ENCODE measurements at places on chromosomes 5 and 9.
A peak's percentile ranks its signal among the peaks of the same experiment; 100 is the strongest.

DNA sequence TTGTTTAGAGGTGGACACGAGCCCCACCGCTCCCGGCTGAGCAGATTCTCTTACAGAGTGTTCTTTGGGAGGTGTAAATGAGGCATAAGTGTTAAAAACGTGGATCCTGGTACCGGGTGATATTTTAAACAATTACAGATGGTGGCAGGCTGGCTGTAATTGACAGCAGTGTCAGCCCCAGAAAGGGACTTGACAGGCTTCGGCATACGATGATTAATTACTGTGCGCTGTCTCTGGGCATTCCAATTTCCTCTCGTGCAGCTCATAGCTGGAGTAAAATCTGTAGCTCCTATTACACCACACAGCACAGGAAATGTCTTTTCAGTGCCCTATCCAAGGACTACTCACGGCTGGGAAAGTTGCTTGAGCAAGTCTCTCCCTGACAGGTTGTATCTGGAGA, 305.4 kb upstream of the IRX2 start:
- no peak for DNase-seq

- DNase-seq: peak; percentile 3
Measured at GRCh38 chr5:178869577-178869976, 9.8 kb downstream of the ZNF354B start.

DNA sequence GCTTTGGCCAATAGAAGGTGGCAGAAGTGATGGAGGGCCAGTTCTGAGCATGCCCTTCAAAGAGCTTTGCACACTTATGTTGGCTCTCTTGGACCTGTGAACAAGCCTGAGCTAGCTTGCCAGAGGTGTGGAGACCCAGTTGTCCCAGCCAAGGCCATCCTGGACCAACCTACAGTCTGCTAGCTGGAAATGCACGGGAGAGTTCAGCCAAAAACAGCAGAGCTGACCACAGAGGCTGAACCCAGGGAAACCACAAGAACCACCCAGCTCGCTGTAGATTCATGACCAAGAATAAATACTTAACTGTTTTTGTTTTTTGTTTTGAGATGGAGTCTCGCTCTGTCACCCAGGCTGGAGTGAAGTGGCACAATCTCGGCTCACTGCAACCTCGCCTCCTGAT, 65.4 kb upstream of the HAND1 start:
- no peak for DNase-seq

DNA sequence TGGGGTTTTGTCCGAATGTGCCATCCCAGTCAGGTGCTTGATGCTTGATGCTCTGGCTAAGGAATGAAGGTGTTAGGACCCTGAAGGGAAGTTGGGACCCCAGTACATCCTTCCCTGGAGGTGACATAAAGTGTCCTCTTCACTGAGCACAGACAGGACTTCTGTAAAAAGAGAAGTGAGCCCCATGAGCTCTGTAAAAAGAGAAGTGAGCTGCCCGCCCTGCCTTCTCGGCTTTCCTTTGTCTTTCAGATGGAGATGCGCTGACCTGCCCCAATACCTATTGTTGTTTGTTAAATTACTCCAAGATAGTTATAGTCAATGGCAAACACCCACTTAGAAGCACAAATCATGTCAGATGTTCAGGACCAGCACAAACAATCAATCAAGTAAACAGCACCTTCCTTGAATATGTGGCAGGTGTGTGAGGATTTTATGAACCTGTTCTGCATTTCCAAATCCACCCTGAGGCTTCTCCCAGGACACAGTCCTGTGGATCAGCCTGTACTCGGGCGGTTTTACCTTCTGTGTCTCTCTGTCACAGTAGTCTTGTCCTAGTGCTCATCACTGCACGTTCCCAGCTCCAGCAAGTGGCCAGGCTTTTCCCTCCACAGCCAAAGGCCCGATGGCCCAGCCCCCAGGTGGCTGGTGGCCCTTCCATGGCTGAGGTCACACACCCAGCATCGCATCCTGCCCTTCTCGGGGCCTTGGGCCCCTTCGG, 191.4 kb downstream of the MTRR start:
- DNase-seq: no peak

- no peak for DNase-seq
Measured at GRCh38 chr5:172876578-172876977, 42.5 kb downstream of the ERGIC1 start.

GRCh38 chr5:19322716-19323485, 665.1 kb downstream of the CDH18 start:
- DNase-seq: peak; percentile 21

GRCh38 chr9:29285818-29286217, 1712.5 kb upstream of the C9orf72 start:
- DNase-seq: peak; percentile 27

GRCh38 chr9:130825351-130825651, 9.8 kb upstream of the ABL1 start:
- no peak for DNase-seq

DNA sequence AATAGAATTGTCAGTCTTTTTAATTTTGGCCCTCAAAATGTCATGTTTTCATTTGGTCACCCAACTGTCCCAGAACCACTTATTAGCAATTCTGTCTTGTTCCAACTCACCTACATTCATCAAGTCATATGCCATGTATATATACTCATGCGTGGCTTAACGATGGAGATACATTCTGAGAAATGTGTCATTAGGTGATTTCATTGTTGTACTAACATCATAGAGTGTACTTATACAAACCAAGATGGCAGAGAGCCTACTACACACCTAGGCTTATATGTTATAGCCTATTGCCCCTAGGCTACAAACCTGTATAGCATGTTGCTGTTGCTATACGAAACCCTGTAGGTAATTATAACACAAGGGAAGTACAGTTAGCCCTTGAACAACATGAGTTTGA, 36.6 kb downstream of the RNF38 start:
- no peak for DNase-seq

DNA sequence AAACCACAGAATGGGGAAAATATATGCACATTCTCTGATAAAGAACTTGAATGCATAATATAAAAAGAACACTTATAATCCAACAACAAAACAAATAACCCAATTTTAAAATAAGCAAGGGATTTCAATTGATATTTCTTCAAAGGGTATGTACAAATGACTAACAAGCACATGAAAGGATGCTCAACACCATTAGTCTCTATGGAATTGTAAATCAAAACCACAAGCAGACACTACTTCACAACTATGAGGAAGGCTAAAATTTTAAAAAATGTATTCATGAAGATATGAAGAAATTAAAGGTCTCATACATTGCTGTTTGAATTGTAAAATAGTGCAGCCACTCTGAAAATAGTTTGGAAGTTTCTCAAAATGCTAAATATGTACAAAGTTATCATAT, 78.9 kb upstream of the GAS1 start:
- DNase-seq: no peak

GRCh38 chr5:108251350-108251749, 130.5 kb downstream of the FBXL17 start:
- no peak for DNase-seq

- no peak for DNase-seq
Measured at GRCh38 chr9:1331546-1332038, 281.4 kb downstream of the DMRT2 start.

- DNase-seq: peak; percentile 58
Measured at GRCh38 chr9:121700165-121700831, 48.9 kb downstream of the DAB2IP start.

DNA sequence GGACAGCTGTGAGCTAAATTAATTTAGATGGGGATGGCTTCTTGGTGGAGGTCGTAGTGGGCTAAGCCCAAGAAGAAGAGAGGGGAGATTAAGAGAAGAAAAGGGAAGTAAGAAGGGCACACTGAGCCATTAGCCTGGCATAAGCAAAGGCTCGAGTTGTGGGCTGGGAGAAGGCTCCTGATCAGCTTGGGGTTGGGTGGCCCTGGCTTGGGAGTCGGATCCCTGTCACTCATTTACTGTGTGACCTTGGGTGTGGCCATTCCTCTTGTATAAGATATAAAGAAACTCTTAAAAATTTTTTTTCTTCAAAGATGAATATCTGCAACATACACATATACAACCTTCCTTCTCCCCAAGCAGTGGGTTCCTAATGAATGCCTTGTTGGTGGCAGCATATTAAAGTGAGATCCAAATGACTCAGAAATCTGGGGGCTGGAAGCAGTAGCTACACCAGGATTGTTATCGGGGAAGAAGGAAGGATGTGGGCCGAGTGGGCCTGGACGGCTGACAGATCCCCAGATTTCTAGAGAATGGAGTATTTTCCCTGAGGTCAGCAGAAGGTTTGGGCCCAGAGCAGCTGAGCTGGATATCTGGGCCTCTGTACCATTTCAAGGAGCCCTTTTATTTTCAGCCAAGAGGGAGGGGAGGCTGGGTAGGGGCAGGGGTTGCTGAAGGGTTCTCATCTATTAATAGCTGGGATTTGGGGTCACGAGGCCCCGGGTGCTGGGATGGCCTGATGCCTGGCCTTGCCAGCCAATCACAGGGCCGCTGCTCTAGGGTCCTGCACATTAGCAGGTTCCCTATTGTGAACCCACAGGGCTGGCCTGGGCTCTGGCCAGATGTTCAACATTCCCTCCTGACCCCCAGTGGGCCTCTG, 52.1 kb downstream of the PPARGC1B start:
- DNase-seq: no peak

DNA sequence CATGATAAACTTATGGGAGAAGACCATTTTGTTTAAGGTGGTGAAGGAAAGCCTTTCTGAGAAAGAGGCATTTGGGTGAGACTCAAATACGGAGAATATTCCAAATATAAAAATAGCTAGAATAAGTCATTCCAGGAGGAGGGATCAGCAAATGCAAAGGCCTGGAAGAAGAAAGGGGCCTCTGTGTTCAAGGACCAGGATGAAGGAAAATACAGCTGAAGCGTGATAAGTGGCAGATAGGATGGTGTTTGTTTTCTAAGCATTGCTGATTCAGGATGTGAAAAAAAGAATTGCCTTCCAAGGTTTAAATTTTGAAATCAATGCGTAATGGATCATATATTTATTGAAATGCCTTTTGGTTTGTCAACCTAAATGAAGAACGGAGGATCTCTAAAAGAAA, 59.4 kb upstream of the CAST start:
- no peak for DNase-seq

DNA sequence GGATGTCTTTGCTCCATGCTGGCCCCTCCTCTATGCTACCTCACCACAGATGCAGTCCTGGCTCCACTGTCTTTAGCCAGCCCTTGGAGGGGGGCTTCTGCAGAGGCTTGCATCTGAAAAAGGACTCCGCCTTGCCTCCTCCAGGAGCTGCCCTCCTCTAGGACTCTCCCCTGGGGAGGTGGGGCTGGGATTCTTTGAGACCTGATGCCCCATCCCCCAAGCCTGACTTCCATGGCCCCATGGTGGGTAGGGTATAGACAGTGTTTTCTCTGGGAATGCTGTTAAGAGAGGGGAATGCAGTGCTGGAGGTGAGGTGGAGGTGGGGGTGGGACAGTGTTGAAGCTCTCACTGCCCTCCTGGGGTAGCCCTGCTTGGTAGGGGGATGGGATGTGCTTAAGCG, 14.3 kb downstream of the JADE2 start:
- DNase-seq: no peak

GRCh38 chr9:109779711-109780452, at the start of gene PALM2AKAP2:
PALM2AKAP2 (plus strand) TSS chr9:109780198; CDS start chr9:109780489, 291 bp downstream.
- peak; percentile 76 for DNase-seq

- DNase-seq: peak; percentile 79
Measured at GRCh38 chr9:98962181-98962560, 18.5 kb downstream of the COL15A1 start.

DNA sequence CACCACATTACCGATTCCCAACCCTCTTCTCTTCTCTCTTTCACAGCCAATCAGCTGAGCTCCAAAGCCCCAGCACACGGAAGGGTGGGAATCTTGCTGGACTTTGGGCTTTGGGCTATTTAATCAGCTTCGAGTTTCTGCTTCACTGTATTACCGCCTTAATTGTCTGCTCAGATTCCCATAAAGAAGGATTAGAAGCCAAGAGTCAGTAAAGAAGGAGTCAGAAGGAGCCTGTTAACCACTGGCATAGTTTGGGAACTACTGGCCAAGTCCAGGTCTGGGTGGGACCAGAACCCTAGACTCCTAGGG, 4.4 kb downstream of the SPRY4 start:
- peak; percentile 21 for DNase-seq

DNA sequence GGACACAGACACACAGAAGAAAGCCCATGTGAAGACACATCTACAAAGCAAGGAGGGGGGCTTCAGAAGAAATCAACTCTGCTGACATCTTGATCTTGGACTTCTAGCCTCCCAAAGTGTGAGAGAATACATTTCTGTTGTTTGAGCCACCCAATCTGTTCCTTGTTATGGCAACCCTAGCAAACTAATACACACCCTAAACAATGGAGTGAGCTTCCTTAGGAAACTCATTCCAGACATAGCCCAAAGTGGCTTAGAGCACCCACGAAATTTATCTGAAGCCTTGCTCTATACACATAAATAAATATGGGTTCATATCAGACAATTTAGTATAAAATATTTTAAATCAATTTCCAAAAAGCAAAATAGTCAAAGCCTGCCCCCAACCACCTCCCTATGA, 7.6 kb upstream of the TBC1D2 start:
- DNase-seq: no peak

- DNase-seq: no peak
Measured at GRCh38 chr5:56229111-56229510, 4.0 kb downstream of the ANKRD55 start.

DNA sequence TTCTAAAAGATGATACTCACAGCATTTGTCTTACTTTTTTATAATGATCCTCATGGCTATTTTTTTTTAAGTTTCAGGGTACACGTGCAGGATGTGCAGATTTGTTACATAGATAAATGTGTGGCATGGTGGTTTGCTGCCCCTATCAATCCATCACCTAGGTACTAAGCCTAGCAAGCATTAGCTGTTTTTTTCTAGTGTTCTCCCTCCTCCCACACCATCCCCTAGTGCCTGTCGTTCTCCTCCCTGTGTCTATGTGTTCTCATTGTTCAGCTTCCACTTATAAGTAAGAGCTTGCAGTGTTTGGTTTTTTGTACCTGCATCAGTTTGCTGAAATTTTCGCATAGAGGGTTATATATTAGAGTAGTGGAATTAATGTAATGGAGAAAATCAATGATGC, 189.1 kb upstream of the CDH12 start:
- DNase-seq: no peak

DNA sequence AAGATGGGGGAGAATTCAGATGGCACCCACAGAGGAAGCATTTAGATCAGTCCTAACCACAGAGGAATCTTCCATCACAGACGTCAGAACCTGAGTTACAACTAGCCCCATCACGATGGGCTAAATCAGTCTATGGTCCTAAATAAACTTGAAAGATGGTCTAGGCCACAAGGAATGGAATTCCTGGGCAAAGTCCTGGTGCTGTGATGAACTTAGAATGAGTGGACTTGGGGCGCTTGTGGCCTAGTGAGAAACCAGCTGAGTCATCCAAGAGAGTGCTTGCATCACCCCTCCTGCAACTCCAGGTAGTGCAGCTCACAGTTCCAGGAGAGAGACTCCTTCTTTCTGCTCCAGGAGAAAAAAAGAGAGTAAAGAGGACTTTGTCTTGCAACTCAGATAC, 722.9 kb upstream of the RGMB start:
- DNase-seq: peak; percentile 56

DNA sequence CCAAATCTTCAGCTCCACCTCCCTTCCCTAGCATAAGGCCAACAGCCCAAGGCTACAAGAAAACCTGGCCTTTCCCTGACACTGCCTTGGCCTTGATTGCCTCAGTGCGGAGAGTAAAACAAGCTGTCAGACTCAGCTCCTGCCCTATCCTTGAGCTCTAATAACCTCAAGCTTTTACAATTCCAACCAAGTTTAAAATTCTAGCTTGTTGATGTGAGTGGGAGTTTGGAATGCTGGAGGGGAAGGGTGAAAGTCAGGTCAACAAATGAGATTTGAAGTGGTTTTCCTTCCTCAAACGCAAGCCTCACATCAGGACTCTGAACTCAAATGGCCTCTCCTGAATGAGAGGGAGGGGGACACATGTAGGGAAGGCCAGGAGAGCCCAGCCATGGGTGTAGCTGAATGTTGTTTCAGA, 197.0 kb upstream of the VLDLR start:
- DNase-seq: no peak
